ENCODE measurements at places on chromosomes 2 and 18. TPM values are rescaled to one million over a fixed set of nuclear protein-coding genes. Genes with fewer than 3 reads are reported as not detected.

DNA sequence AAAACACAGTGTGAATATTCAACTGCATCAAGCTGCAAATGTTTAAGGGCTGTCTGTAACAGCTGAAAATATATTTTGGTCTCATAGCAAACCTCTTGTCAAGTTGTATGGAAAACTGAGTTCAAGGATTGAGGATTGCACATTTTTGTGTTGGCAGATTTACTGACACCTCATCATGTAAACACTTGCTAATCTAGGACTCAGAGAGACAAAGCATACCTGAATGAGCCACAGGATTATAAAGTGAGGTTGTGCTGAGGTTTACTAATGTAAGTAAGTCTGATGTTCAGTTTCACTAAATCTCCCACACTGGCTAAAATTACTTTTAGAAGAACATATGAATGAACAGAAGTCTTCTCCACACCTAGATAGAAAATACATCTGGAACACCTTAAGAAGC lies 1993.1 kb upstream of the CELF4 start:
- H3K27ac ChIP-seq = no peak overlapping the region
- H3K4me1 ChIP-seq = no peaks in the 10 kb centered on the region
- no peaks in the 10 kb centered on the region for H3K36me3 ChIP-seq
- no peak for DNase-seq

DNA sequence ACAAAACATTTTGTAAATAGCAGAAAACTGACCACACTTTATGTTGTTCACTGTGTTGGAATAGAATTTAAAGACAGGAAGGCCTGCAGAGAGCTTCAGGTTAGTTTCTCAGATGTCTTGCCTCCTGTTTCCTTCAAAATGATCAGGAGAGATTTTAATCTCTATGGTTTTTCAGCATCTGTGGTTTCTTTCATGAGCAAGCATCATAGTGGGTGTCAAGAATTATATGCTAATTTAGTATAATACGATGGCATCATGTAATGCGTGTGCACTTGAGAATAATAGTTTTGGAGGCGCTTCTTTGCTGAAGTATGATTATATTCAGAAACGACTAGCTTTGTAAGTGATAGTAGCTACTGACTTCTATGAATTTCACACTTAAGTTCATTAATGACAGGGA lies 149.9 kb downstream of the PLCL1 start:
- no peaks in the 10 kb centered on the region for H3K4me1 ChIP-seq
- DNase-seq = no peak
- no peak overlapping the region for H3K27ac ChIP-seq
- H3K36me3 ChIP-seq = no peaks in the 10 kb centered on the region
- no peak overlapping the region for H3K4me3 ChIP-seq

DNA sequence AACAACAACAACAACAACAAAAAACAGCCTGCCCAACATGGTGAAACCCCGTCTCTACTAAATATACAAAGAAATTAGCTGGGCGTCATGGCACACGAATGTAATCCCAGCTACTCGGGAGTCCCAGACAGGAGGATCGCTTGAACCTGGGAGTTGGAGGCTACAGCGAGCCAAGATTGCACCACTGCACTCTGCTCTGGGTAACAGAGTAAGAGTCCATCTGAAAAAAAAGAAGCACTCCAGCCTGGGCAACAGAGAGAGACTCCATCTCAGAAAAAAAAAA lies 344.1 kb upstream of the PLGLB2 start:
- H3K27ac ChIP-seq = no peak overlapping the region
- H3K4me3 ChIP-seq = no peak overlapping the region
- no peaks in the 10 kb centered on the region for H3K4me1 ChIP-seq
- DNase-seq = no peak
- H3K27me3 ChIP-seq = no peaks in the 10 kb centered on the region

GRCh38 chr2:186036862-186037449 lies 298.4 kb downstream of the FSIP2 start:
- no peak overlapping the region for H3K4me3 ChIP-seq
- no peak for DNase-seq
- H3K27me3 ChIP-seq = no peaks in the 10 kb centered on the region
- H3K36me3 ChIP-seq = no peaks in the 10 kb centered on the region

GRCh38 chr2:171952276-171952675 lies 30.0 kb downstream of the HAT1 start:
- no peaks in the 10 kb centered on the region for H3K27me3 ChIP-seq
- H3K27ac ChIP-seq = no peak overlapping the region
- H3K4me1 ChIP-seq = no peaks in the 10 kb centered on the region

GRCh38 chr18:60982329-60982695 lies 350.9 kb upstream of the CDH20 start:
- H3K27ac ChIP-seq = no peak overlapping the region
- H3K4me3 ChIP-seq = no peak overlapping the region
- no peaks in the 10 kb centered on the region for H3K27me3 ChIP-seq
- H3K36me3 ChIP-seq = no peaks in the 10 kb centered on the region

DNA sequence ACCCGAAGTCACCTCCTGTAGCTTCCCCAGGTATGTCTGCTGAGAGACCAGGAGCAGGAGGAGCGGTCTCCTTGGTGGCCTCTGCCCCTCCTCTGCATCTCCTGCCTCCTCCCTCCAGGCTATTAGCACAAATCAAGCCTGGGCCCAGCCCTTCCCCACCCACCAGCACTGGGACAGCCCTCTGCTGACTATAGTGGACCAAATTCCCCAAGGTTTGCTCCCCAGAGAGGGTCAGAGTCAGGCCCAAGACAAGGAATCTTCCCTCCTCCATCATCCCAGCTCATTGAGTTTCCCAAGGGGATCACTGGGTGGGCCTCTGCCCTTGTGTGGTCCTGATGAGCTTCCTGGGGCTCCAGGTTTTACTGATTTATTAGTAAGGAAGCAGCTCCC lies 62.1 kb downstream of the EMILIN2 start:
- peak; percentile 53 for DNase-seq
- H3K36me3 ChIP-seq = peaks cover 8% of the 10 kb centered on the region
- H3K27me3 ChIP-seq = no peaks in the 10 kb centered on the region

DNA sequence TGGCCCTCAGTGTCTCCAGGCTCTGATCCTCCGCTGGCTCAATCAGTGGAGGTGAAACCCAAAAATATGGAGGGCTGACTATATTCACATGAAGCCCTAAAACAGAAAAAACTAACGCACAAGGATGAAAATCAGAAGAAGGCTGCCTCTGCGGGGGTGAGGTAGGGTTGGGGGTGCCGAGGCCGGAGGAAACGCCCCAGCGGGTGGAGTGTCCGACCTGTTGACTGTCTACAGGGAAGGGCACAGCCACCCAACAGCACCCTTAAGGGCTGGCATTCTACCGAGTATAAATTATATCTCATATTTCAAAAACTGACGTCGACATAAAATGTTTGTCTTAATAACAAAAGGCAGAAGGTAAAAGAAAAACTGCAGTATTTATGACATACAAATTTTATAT lies 223.5 kb downstream of the HDAC4 start:
- no peak overlapping the region for H3K27ac ChIP-seq
- H3K27me3 ChIP-seq = no peaks in the 10 kb centered on the region
- no peak overlapping the region for H3K4me3 ChIP-seq
- no peak for DNase-seq

DNA sequence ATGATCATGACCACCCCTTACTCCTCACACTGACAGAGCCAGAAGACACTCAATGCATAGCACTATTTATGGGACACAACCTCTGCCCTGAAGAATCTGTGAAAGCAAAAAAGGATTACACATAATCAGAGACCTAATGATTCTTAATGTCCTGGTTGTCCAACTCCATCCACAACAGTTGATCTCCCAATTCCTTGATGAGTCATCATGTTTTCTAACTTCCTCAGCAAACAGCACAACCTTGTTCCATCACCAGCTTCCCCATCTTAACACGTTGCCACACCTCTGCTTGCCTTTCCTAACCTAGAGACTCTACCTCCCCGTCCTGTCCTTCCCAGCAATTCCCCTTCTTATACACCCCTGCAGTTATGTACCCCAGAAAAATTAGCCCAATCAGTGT lies 13.2 kb upstream of the MARCHF4 start:
- H3K27me3 ChIP-seq = no peaks in the 10 kb centered on the region
- no peaks in the 10 kb centered on the region for H3K36me3 ChIP-seq
- DNase-seq = no peak
- no peaks in the 10 kb centered on the region for H3K4me1 ChIP-seq
- no peak overlapping the region for H3K27ac ChIP-seq

DNA sequence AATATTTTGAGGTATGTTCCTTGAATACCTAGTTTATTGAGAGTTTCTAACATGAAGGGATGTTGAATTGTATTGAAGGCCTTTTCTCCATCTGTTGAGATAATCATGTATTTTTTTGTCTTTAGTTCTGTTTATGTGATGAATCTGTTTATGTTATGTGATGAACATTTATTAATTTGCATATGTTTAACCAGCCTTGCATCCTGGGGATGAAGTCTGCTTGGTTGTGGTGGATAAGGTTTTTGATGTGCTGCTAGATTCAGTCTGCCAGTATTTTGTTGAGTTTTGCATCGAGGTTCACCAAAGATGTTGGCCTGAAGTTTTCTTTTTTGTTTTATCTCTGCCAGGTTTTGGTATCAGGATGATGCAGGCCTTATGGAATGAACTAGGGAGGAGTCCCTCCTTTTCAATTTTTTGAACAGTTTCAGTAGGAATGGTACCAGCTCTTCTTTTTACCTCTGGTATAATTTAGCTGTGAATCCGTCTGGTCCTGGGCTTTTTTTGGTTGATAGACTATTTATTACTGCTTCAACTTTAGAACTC lies 71.9 kb downstream of the EPC2 start:
- no peaks in the 10 kb centered on the region for H3K4me1 ChIP-seq
- no peaks in the 10 kb centered on the region for H3K36me3 ChIP-seq
- no peak overlapping the region for H3K4me3 ChIP-seq
- no peaks in the 10 kb centered on the region for H3K27me3 ChIP-seq
- no peak overlapping the region for H3K27ac ChIP-seq

DNA sequence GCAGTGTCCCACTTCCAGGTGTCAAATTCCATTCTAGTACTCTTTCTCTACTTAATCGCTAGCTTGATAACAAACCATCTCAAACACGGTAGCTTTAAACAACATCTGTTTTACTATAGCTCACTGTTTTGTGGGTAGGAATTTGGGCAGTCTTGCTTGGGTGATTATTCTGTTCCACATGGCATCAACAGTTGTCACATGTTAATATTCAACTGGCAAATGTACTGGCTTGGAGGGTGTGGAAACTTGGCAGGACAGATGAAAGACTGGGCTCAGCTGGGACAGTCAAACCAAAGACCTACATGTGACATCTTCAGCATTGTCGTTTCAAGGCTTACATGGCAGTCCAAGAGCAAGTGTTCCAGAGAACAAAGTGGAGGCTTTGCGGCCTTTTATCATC lies 241.8 kb downstream of the PTH2R start:
- DNase-seq = no peak
- H3K36me3 ChIP-seq = no peaks in the 10 kb centered on the region
- H3K27ac ChIP-seq = no peak overlapping the region
- H3K4me3 ChIP-seq = no peak overlapping the region
- H3K27me3 ChIP-seq = no peaks in the 10 kb centered on the region

DNA sequence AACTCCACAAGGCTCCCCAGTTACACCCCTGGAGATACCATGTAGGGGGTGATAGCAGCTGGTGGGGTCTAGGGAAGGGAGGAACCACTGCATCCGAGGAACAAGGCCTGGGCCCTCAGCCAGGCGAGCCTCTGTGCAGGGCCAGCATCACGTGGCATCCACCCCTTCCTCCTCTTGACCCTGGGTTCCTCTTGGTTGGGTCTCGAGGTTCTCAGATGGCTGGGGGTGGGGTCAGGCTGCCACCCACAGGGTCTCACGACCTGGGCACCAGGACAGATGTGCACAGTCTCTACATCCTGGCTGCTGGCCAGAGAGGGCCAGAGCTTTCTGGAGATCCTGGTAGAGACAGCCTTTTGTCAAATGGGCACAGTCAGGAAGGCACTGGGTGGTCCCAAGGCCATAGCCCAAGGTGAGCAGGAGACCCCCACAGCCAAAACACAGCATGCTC lies 10.4 kb downstream of the HS6ST1 start:
- H3K4me3 ChIP-seq = no peak overlapping the region
- H3K4me1 ChIP-seq = peaks cover 63% of the 10 kb centered on the region
- no peaks in the 10 kb centered on the region for H3K36me3 ChIP-seq
- DNase-seq = no peak
- no peaks in the 10 kb centered on the region for H3K27me3 ChIP-seq

GRCh38 chr2:120195553-120195952 lies 27.6 kb downstream of the TMEM185B start:
- no peaks in the 10 kb centered on the region for H3K27me3 ChIP-seq
- no peak overlapping the region for H3K27ac ChIP-seq
- no peaks in the 10 kb centered on the region for H3K36me3 ChIP-seq
- no peak for DNase-seq
- no peaks in the 10 kb centered on the region for H3K4me1 ChIP-seq

DNA sequence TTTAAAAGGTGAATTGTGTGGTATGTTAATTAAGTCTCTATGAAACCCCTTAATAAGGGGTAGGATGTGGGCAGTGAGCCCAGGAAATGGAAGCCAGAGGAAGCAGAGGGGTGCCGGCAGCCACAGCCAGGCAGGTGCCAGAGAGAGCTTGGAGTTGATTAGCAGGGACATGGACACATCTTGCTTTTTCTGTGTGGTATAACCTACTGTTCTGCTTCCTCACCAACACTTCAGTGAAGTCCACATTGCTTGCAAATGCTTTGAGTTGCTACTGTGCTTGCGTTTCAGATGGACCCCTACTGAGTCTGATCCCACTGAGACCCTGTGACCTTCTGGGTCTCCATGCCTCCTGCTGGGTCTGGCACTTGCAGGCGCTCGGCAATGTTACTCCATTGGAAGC lies 30.3 kb upstream of the ARHGEF4 start:
- no peaks in the 10 kb centered on the region for H3K36me3 ChIP-seq
- no peak overlapping the region for H3K4me3 ChIP-seq
- no peaks in the 10 kb centered on the region for H3K4me1 ChIP-seq
- no peaks in the 10 kb centered on the region for H3K27me3 ChIP-seq

- H3K4me3 ChIP-seq = no peak overlapping the region
- no peak overlapping the region for H3K27ac ChIP-seq
- H3K4me1 ChIP-seq = no peaks in the 10 kb centered on the region
- H3K27me3 ChIP-seq = no peaks in the 10 kb centered on the region
Measured at GRCh38 chr2:4357121-4357520, 653.7 kb downstream of the DCDC2C start.

- no peak for DNase-seq
- H3K4me1 ChIP-seq = no peaks in the 10 kb centered on the region
- H3K36me3 ChIP-seq = peaks cover 5% of the 10 kb centered on the region
- no peak overlapping the region for H3K4me3 ChIP-seq
- H3K27ac ChIP-seq = no peak overlapping the region
Measured at GRCh38 chr2:9968553-9969497, 17.3 kb downstream of the GRHL1 start.

DNA sequence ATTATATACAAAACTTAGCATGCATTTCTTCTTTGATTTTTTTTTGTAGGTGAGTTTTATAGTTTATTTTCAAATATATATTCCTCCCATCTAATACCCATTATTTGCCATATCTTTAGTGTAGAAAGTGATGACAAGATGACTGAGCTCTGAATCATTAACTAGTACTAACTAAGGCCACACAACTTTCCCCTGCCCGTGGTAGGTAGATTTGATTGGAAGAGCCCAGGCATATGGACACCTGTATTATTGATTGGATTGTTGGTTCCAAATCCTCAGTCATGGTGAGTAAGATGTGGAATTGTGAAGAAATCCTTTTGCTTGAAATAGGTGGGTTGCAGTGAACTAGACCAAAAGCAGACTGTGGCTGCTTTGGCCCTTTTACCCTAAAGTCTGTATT lies 54.8 kb downstream of the ABI2 start:
- H3K4me1 ChIP-seq = no peaks in the 10 kb centered on the region
- no peaks in the 10 kb centered on the region for H3K36me3 ChIP-seq
- no peak overlapping the region for H3K27ac ChIP-seq
- DNase-seq = no peak

The TBR1 gene
- not detected for total RNA-seq

The SERPINB3 gene
- total RNA-seq = not detected

The TLX2 gene
- not detected for total RNA-seq

The ANKRD30B gene
- not detected for total RNA-seq

The INHBB gene
- 5.9 TPM for total RNA-seq

The RGPD3 gene
- 0.43 TPM for total RNA-seq

The DES gene
- total RNA-seq = 13,654 TPM

The VAMP5 gene
- 61.7 TPM for total RNA-seq

The SLC4A5 gene
- total RNA-seq = 1.3 TPM

The SPP2 gene
- not detected for total RNA-seq

The STON1 gene
- 6.4 TPM for total RNA-seq
